ENCODE measurements at places on chromosomes 1 and 21.

GRCh38 chr1:204465546-204466415 is 28.8 kb downstream of the PIK3C2B start:
- H3K27ac ChIP-seq, result no peak overlapping the region
- H3K27me3 ChIP-seq, result no peaks in the 10 kb centered on the region
- DNase-seq, result no peak
- H3K4me3 ChIP-seq, result no peak overlapping the region

DNA sequence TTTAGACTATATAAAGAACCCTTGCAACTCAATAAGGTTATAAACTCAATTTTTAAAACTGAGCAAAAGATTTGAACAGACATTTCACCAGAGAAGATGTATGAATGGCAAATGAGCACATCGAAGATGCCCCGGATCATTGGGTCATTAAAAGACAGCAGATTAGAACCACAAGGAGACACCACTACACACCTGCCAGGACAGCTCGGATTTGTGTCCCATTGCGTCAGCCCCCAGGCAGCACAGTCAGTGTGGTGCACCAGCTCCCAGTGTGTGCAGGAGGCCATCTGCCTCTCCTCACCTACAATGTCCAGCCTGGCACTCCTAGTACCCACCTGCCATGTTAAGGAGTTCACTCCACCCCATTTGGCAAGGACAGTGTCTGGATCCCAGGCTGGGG is 61.1 kb upstream of the LRP8 start:
- no peaks in the 10 kb centered on the region for H3K36me3 ChIP-seq
- no peak overlapping the region for H3K4me3 ChIP-seq
- no peak overlapping the region for H3K27ac ChIP-seq
- no peak for DNase-seq

- no peak for DNase-seq
- no peaks in the 10 kb centered on the region for H3K36me3 ChIP-seq
- H3K4me3 ChIP-seq, result no peak overlapping the region
- H3K27ac ChIP-seq, result no peak overlapping the region
Observed at GRCh38 chr1:89990976-89991831, 3.7 kb upstream of the ZNF326 start.

GRCh38 chr1:109438798-109439297 is 12.6 kb upstream of the PSMA5 start:
- H3K4me1 ChIP-seq, result peaks cover 38% of the 10 kb centered on the region
- peak; percentile 72 for DNase-seq

DNA sequence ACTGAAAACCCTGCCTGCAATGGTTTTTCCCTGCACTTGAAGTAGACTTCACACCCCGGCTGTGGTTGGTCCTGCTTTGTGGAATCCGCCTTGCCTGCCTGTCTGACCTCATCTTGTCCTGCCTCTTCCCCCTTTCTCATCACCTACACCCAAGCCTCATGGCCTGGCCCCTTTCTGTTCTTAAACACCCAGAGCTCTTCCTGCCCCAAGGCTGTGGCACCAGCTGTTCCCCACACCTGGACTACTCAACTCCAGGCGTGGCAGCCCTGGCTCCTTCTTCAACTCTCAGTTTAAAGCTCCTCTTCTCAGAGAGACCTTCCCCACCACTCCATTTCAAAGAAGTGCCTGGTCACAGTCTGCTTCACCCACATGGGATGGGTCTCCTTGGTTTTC is 27.0 kb downstream of the KIAA1614 start:
- H3K36me3 ChIP-seq, result no peaks in the 10 kb centered on the region
- no peak overlapping the region for H3K4me3 ChIP-seq
- DNase-seq, result no peak
- H3K27me3 ChIP-seq, result no peaks in the 10 kb centered on the region
- no peak overlapping the region for H3K27ac ChIP-seq

GRCh38 chr1:64948216-64948615 is 18.1 kb downstream of the JAK1 start:
- H3K36me3 ChIP-seq, result no peaks in the 10 kb centered on the region
- no peak overlapping the region for H3K27ac ChIP-seq
- H3K27me3 ChIP-seq, result no peaks in the 10 kb centered on the region
- H3K4me3 ChIP-seq, result no peak overlapping the region
- DNase-seq, result no peak
- H3K4me1 ChIP-seq, result peaks cover 41% of the 10 kb centered on the region

DNA sequence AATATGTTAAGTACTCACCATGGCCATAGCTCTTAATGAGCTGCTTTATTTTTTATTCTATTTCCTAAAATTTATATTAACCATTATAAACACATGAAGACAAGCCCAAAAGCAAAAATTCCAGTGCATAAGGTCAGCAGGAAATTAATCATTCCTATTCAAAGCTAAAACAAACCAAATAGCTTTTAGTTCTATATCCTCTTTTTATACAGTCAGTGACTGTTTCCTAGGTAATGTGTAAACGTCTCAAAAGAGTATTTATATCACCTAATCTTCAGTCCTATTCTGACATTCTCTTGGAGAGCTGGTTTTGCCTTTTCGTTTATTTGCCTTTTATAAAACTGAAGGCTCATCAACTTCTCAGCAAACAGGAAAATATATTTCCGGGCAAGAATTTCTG is 4.2 kb downstream of the GOLPH3L start:
- peaks cover 42% of the 10 kb centered on the region for H3K36me3 ChIP-seq
- H3K27me3 ChIP-seq, result no peaks in the 10 kb centered on the region
- no peak for DNase-seq

- no peaks in the 10 kb centered on the region for H3K4me1 ChIP-seq
- no peaks in the 10 kb centered on the region for H3K36me3 ChIP-seq
- no peaks in the 10 kb centered on the region for H3K27me3 ChIP-seq
- no peak for DNase-seq
Observed at GRCh38 chr1:67352211-67352610, 44.5 kb downstream of the IL12RB2 start.

DNA sequence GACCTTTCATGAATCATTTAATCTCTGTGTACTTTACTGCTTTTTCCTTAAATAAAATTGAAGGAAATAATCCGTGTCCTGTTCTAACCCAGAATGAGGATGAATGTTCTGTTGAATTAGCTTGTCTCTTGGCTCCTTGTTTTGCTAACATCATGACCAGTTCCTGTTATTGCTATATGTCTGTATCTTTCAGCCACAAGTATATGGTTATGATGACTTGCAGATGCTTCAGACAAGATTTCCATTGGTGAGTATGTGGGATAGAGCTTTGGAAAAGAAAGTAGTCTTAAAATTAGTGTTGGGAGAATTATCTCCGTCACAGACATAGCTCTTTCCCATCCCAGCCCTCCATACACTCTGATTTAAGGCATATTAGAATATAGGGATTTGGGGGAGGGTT is 13.6 kb upstream of the HAX1 start:
- no peaks in the 10 kb centered on the region for H3K27me3 ChIP-seq
- H3K4me1 ChIP-seq, result no peaks in the 10 kb centered on the region
- no peak overlapping the region for H3K27ac ChIP-seq
- peaks cover 100% of the 10 kb centered on the region for H3K36me3 ChIP-seq

- H3K27me3 ChIP-seq, result peaks cover 11% of the 10 kb centered on the region
- H3K36me3 ChIP-seq, result no peaks in the 10 kb centered on the region
- DNase-seq, result no peak
Observed at GRCh38 chr1:237005674-237006073, 1.4 kb upstream of the MT1HL1 start.

DNA sequence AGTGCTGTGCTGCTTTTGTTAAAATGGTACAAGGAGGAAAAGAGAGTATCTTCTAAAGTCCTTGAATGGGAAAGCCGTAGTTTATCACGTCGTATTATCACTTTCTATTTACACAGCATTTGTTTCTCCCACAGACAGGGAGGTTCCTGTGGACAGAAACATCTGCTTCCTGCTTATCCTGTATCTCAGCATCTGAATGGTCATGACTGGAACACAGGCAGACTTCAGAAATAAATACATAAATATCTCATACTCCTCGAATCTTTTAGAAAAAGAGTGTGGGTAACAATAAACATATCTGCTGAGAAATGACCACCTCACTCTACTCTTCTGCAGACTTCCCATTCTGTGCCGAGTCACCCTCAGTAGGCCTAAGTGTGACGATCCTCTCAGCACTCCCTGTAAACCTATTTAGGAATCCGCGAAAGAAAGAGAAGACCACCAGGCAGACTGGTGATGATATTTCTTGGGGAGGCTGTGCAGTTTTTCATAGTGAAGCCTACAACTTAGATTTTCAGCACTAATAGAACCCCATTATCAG is 393.5 kb downstream of the SMYD3 start:
- no peak overlapping the region for H3K27ac ChIP-seq
- DNase-seq, result no peak
- peaks cover 4% of the 10 kb centered on the region for H3K4me1 ChIP-seq
- no peaks in the 10 kb centered on the region for H3K36me3 ChIP-seq
- no peaks in the 10 kb centered on the region for H3K27me3 ChIP-seq

DNA sequence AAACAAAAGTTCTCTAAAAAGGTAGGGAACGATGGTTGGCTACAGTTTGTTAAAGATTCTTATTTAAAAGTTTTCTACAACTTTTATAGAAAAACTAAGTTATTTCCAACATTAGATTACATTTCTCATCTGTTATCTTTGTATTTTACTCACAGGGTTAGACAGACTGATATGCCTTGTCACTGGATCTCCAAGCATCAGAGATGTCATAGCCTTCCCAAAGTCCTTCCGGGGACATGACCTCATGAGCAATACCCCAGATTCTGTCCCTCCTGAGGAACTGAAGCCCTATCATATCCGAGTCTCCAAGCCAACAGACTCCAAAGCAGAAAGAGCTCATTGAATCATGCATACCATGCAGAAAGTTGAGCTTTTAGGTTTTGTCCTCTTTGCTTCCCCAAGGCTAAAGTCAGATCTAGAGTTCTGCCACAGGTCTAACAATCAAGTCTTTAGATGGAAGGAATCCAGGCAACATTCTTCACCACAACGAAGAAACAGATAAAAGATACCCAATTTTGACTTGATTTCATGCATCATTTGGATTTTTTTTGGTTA is 10.3 kb downstream of the GAS5 start:
- H3K4me1 ChIP-seq, result no peaks in the 10 kb centered on the region
- H3K36me3 ChIP-seq, result peaks cover 35% of the 10 kb centered on the region
- H3K27me3 ChIP-seq, result no peaks in the 10 kb centered on the region
- H3K4me3 ChIP-seq, result no peak overlapping the region
- DNase-seq, result no peak
- no peak overlapping the region for H3K27ac ChIP-seq

DNA sequence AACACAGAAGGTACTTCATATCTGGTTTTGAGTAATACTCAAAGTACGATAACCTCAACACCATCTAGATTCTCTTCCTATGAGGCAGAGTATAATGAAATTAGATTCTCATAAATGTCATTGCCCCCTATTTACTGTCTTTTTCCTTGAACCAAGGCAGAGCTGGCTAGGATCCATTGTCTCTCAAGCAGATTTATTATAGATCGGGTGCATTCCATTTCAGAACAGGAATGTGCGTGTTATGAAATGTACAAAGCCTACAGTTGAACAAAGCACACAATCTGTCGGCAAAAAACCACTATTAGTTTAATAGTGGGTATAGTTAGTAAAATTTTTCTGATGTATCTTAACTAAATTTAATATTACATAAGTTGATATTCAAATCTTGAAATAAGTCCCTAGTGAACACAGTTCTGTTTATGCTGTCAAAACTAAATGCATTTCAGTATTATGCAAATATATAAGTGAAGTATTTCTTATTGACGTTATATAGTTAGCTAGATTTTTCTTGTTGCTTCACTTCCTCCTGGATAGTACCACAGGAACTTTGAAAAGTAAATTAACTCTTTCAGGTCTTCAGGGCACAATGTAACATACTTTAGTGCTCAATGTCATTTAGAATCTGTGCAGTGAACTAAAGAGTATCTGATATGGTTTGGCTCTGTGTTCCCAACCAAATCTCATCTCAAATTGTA is 92.1 kb downstream of the DDAH1 start:
- peaks cover 20% of the 10 kb centered on the region for H3K4me1 ChIP-seq
- H3K36me3 ChIP-seq, result no peaks in the 10 kb centered on the region
- no peaks in the 10 kb centered on the region for H3K27me3 ChIP-seq
- DNase-seq, result peak; percentile 22
- H3K4me3 ChIP-seq, result no peak overlapping the region
- H3K27ac ChIP-seq, result no peak overlapping the region

DNA sequence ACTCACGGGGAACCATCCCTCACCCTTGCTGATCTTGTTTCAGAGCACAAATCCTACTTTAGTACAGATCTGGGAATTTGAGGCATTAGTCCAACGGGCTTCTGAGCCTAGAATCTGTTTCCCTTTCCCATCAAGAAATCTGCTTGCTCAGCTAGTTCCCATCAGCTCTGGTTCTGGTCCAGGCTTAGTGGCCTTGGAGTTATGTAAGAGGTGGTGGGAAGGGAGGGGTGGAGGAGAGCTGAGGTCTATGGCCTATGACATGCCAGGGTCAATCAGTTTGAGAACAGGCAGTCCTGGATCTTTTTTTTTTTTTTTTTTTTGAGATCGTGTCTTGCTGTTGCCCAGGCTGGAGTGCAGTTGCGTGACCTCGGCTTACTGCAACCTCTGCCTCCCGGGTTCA is 4.1 kb downstream of the GSTM1 start:
- no peak for DNase-seq
- H3K4me3 ChIP-seq, result no peak overlapping the region
- H3K27ac ChIP-seq, result no peak overlapping the region
- no peaks in the 10 kb centered on the region for H3K27me3 ChIP-seq

- H3K36me3 ChIP-seq, result no peaks in the 10 kb centered on the region
- H3K4me1 ChIP-seq, result peaks cover 11% of the 10 kb centered on the region
- H3K27ac ChIP-seq, result no peak overlapping the region
- H3K4me3 ChIP-seq, result no peak overlapping the region
Observed at GRCh38 chr1:193355626-193356025, 169.2 kb upstream of the B3GALT2 start.

- H3K27ac ChIP-seq, result no peak overlapping the region
- H3K4me1 ChIP-seq, result peaks cover 13% of the 10 kb centered on the region
- H3K27me3 ChIP-seq, result peaks cover 7% of the 10 kb centered on the region
- no peaks in the 10 kb centered on the region for H3K36me3 ChIP-seq
- H3K4me3 ChIP-seq, result no peak overlapping the region
Observed at GRCh38 chr1:203268901-203269653, 36.2 kb upstream of the BTG2 start.

GRCh38 chr1:207847116-207847515 is 63.8 kb downstream of the CD34 start:
- H3K27ac ChIP-seq, result no peak overlapping the region
- no peak for DNase-seq
- no peaks in the 10 kb centered on the region for H3K27me3 ChIP-seq
- H3K4me3 ChIP-seq, result no peak overlapping the region
- H3K4me1 ChIP-seq, result peaks cover 12% of the 10 kb centered on the region

All from HepG2 (cell line).